ENCODE measurements at places on chromosomes 13 and 19. TPM values are rescaled to one million over a fixed set of nuclear protein-coding genes. Genes with fewer than 3 reads are reported as not detected.

The KIR3DL1 gene
- total RNA-seq: not detected

The GRK1 gene
- total RNA-seq: 0.09 TPM

The PRDX2 gene
- 266 TPM for total RNA-seq

The TRAPPC6A gene
- total RNA-seq: 29.0 TPM

The ZNF283 gene
- 7.6 TPM for total RNA-seq

The CLEC17A gene
- total RNA-seq: not detected

The DUXA gene
- not detected for total RNA-seq

- DNase-seq: no peak
Observed at GRCh38 chr19:42532891-42533290, 4.6 kb upstream of the CEACAM1 start.

DNA sequence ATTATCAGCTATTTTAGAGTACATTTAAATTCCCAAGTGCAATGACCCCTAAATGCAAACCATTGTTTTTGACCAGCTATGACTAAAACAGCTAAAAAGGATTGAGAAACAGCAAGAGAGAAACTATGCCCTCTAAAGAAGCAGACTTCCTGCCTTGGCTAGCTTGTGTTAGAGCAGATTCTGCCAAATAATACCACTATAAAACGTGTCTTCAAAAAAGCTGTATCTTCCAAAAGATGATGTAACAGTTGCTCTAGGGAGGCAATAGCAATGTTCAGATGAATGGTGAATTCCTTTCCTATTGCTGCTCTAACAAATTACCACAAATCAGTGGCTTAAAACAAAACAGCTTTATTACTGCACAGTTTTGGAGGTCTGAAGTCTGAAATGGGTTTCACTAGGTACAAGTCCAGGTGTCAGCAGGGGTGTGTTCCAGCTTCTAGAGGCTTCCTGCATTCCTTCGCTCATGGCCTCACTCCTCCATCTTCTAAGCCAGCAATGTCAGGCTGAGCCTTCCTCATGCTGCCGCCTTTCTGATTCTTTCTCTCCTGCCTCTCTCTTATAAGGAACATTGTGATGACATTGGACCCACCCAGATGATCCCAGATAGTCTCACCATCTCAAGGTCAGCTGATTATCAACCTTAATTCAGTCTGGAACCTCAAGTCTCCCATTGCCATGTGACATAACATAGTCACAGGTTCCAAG is 84.5 kb downstream of the LRRC63 start:
- DNase-seq: no peak

DNA sequence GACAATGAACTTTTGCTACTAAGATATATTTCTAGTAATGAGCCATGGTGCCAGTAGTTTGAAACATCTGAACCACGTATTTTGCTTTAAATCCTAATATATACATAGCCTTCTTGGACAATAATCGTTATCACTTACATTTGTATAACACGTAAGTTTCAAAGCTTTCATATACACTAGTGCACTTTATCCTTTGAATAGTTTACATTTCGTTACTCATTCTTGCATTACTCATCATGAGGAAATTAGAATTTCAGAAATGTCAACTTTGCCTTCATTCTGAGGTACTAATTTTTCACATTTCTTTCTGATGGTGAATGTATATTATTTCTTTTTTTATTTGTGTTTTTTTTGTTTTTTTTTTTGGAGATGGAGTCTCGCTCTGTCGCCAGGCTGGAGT is 5.8 kb downstream of the KBTBD7 start:
- no peak for DNase-seq

- no peak for DNase-seq
Observed at GRCh38 chr13:64528838-64529237, 2701.3 kb downstream of the PCDH9 start.

DNA sequence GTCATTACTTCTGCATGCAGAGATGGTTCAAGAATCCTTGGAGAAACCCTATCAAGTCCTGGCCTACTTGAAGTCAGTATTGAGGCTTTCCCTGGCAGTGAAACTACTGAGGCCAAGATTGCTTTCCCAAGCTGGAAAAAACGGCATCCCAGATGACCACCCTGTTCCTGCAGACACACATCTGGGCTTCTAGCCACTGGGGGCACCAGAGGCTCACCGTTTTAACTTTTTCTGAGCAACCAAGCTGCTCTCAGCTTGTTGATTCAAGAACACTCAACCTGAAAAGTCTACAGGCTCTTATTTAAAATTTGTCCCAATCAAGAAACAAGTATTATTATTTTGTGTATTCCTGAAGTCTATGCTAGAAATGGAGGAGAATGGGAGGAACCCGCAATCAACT is 66.6 kb downstream of the SPRYD7 start:
- no peak for DNase-seq

DNA sequence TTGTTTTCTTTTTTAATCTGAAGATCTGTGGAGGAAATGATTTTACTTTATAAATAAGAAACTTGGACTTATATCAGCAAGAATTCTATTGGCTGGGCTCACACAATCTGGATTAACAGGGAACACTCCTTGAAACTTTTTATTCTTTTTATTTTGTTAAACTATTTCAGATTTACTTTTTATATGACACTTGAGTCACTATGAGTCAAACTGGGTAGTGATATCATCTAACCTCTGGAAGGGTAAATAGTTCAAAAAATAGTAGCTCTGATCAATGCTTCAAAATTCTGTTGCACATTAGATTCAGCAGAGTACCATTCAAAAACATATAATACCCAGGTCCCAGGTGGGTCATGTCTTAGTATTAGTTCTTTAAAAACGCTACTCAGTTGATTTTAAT is 55.1 kb upstream of the NBEA start:
- no peak for DNase-seq

DNA sequence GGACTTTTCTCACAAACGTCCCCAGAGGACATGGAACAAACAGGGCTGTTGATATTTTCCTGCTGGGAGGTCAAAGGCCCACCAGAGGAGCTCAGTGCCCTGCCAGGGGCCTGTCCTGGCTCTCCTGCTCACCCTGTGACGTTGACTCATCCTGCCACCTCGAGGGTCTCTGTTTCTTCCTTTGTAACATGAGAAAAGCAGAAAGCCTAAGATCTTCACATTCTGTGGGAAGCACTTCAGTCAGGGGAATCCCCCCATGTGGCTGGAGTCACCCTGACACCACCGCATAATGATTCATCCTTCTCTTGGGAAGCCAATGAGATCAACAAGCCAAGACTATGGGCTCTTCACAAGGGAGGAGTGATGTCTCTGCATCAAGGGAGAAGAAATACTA is 147.9 kb downstream of the KATNAL1 start:
- DNase-seq: no peak

DNA sequence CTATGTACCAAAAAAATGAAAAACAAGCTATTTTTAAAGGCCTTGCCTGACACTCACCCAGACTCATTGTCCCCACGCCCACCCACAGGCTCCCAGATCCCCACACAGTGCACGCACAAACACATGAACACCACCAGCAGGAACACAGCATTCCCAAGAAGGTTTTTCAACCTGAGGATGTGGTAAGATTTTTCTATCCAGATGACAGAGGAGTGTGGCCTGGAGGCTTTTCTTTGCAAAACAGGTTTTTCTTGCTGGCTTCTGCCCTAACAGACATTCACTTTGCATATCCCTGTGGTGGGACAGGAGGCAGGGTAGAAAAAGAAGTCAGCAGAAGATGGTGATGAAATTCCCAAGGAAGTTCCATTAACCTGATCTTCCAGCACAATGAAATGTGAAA is 97.8 kb downstream of the KLF12 start:
- no peak for DNase-seq

- DNase-seq: no peak
Observed at GRCh38 chr19:29971002-29971401, 29.0 kb downstream of the URI1 start.

- no peak for DNase-seq
Observed at GRCh38 chr19:35206379-35206778, 22.2 kb downstream of the FAM187B start.

DNA sequence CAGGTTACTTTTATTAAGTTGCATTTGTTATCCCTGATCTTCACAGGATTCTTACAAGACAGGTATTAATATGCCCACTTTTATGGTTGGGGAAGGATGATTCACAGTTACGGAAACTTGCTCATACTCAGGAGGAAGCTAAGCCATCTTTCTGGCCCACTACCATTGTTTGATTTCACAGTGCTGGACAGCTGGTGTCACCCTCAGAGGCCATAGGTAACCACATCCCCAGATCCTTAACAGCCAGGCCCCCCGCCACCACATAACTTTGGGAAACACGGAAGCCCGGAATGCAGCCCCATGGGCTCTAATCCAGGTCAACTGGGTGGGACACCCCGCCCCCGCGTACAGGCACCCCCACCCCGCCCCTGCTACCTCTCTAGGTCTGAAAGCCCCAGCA is 119.7 kb downstream of the IRS2 start:
- no peak for DNase-seq

DNA sequence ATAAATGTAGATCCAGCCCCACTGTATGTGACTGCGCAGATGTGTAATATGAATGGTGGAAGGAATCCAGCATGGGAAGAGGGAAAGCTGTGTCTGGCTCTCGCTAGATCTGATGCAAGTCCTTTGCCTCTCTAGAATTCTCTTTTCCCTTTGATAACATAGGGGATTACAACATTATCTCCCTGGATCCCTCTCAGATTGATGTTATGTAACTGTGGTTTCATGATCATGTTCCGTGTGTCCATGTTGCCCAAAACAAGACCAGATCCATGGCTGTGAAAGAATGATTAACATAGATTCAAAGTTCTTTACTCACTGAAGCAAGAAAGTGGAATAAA is 184.0 kb upstream of the UBL3 start:
- DNase-seq: no peak
